Upper lobe of left lung (tissue), 6 donors: ENCODE measurements at places on chromosomes 12 and 14. TPM values are rescaled to one million over a fixed set of nuclear protein-coding genes. Genes with fewer than 3 reads are reported as not detected.

DNA sequence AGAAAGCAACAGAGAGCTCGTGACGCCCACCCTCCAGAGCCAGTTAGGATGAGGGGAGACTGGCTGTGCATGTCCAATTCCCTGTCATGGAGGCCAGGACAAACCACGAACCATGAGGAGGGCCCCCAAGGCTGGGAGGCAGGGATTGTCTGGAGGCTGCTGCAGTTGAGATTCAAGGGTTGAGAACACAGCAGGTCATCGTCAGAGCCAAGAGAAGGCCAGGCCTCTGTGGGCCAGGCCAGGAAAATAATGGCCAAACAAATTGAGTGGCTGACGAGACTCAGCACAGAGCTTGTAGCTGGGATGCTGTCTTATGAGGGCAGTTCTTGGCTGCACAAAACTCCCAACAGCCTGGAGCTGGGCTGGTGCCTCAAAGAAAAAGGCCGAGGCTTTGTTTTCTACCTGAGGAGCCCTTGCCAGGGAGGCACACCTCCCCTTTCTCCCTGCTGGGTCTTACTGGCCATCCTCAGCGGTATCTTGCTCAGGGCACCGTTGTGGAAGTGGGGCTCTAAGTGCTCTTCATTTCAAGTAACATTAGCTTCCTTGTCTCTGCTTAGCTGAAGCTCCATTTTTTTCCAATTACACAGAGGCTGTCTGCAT, 665.9 kb downstream of the BCL11B start:
- no peaks in the 10 kb centered on the region for H3K4me1 ChIP-seq
- no peaks in the 10 kb centered on the region for H3K36me3 ChIP-seq
- H3K27ac ChIP-seq: no peak overlapping the region
- H3K4me3 ChIP-seq: no peak overlapping the region

GRCh38 chr14:105733081-105734065, 207.0 kb downstream of the TMEM121 start:
- no peak overlapping the region for H3K27ac ChIP-seq
- no peaks in the 10 kb centered on the region for H3K27me3 ChIP-seq
- no peak overlapping the region for H3K4me3 ChIP-seq

- H3K4me1 ChIP-seq: peaks cover 23% of the 10 kb centered on the region
- H3K36me3 ChIP-seq: no peaks in the 10 kb centered on the region
- peak overlapping the region; percentile 70 for H3K27ac ChIP-seq
- H3K27me3 ChIP-seq: no peaks in the 10 kb centered on the region
- no peak overlapping the region for H3K4me3 ChIP-seq
Observed at GRCh38 chr12:124766727-124767065, 97.0 kb downstream of the SCARB1 start.

DNA sequence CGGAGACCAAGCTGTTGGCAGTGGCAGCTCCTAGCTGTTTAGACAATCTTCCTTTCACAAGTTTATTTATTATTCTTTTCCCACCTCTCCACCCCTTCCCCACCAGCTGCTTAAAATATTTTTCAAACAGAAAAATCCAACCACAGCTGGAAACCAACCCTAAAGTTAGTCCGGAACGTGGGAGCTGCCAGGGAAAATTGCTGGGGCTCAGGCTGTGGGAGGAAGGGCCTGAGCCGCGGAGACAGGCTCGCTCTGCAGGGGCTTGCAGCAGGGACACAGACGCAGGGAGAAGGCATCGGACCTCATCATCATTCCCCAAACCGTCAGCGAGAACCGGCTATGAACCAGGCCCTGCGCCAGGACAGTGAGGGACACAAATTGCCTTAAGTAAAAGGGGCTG, 16.1 kb upstream of the TMEM106C start:
- no peaks in the 10 kb centered on the region for H3K36me3 ChIP-seq
- peaks cover 5% of the 10 kb centered on the region for H3K4me1 ChIP-seq
- no peaks in the 10 kb centered on the region for H3K27me3 ChIP-seq
- H3K27ac ChIP-seq: no peak overlapping the region

The TAS2R9 gene
- not detected for total RNA-seq

The DAO gene
- not detected for total RNA-seq

The INHBC gene
- not detected for total RNA-seq

The SLC39A2 gene
- total RNA-seq: not detected

The ABHD4 gene
- 23.9 TPM for total RNA-seq
